GM18507 (cell line): ENCODE measurements at places on chromosomes 16 and 17.

- DNase-seq = no peak
These were observed 8.3 kb downstream of the SLC7A6 start for GRCh38 chr16:68272507-68273209.

DNA sequence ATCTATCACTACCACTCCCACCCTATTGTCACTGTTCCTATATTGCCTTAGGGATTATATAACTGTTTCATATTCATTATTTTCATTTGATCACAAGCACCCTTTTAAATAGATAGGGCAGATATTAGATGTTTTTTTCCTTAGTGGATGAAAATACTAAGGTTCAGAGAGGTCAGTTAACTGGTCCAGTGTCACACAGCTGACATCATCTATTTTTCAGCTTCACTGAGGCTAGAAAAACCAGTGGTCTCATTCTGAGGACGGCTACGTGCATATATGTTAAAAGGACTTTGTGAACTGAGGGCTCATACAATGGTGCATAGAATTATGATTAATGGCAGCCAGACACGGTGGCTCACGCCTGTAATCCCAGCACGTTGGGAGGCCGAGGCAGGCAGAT is 29.0 kb upstream of the RGS9 start:
- no peak for DNase-seq

DNA sequence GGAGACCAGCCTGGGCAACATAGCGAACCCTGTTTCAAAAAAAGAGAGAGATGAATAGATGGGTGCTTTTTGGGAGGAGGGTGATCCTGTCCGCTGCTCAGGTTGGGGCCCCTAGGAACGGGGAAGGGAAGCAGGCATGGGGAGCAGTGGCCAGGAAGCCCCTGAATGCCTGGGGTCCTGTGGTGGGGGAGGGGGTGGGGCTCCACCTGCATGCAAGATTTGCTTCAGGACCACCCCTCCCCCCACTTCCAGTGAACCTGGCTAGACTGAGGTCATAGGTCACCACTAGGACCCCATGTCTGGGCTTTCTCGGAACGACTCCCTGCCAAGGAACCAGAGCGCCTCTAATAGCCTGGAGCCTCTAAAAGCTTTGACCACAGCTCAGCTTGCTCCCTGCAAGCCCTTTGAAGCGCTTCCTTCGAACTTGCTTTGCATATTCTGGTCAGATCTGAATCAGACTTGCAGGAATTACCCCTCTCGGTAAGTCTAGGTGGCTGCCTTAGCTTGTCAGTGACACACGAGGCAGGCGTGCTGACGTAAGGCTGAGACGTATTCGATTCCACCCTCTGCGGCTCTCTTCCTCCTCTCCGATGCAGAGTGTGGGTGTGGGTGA is 3.7 kb downstream of the SOCS3 start:
- DNase-seq = no peak

- DNase-seq = no peak
These were observed 4.2 kb downstream of the MTSS2 start for GRCh38 chr16:70681382-70682238.

DNA sequence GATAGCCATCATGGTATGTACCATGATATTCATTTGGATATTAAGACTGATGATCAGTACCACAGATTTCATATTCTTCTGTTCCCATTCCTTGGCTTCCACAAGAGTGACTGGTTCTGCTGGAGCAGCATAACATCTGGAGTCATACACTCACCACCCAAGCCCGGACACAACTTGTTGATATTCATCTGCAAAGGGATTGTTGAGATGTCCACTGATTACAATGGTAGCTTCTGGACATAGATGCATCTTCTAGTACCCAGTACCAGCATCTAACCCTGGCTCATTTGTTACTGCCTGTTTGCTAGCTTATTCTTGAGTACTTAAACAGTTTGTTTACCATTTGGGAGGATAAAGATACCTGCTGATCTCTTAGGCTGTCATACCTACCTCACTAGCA is 235.7 kb upstream of the AXIN2 start:
- no peak for DNase-seq

- DNase-seq = no peak
These were observed 16.5 kb upstream of the SNN start for GRCh38 chr16:11651796-11652195.

DNA sequence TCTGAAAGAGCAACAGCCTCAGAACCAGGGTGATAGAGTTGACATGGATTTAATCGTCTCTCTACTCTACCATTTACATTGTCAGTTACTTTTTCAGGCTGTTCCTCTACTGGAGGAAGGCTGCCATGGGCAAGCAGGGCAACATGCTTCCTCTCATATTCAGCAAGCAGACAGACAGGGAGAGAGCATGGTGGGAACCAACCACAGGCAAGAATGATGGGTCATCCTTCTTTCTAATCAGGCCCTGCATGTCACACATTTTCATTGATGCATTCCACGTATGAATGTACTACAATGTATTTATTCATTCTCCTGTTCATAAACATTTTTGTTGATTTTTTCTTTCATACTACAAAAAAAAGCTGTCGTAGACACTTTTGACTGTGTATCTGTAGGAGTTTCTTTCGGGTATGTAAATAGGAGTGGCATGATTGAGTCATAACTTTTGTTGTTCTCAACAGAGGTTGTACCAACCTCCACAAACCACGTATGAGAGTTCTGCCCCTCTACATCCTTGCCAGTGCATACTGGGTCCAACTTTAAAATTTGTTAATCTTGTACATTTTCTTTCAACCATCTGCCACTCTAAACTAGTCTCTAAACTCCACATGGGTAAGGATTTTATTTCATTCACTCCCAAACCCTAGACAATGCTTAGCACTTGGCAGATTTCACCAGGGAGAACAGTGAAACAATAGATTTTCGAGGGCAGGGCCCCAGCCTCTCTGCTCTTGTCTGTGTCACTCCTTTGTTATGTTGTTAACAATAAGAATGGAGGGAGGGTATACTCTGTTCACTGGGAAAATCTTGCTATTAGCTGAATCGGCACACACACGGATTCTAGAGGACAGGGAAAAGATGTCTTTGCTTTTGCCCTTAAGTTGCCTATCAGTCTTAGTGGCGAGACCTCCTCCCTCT is 58.7 kb downstream of the CMC2 start:
- no peak for DNase-seq

GRCh38 chr17:9622961-9623360 is 22.4 kb upstream of the USP43 start:
- no peak for DNase-seq

DNA sequence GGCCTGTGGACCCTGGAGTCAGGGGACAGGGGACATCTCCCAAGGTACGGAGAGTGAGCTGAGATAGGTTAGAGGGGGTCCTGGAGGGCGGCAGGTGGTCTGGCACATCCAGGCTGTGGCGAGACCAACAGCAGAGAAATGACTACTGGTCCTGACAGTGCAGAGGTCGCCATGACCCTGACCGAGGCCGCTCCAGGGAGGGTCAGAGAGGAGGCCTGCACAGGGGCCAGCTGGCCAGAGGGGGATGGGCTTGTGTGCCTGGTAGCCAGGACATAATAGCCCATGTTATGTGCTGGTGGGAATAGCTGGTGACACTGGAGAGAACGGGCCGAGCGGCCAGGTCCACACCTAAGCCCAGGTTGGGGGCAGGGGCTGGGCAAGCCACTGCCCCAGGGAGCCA is 40.6 kb upstream of the ZC3H18 start:
- DNase-seq = no peak

- DNase-seq = no peak
These were observed 891.8 kb upstream of the SOX9 start for GRCh38 chr17:71229070-71229469.

- DNase-seq = no peak
These were observed 15.4 kb upstream of the RMI2 start for GRCh38 chr16:11329891-11330290.

DNA sequence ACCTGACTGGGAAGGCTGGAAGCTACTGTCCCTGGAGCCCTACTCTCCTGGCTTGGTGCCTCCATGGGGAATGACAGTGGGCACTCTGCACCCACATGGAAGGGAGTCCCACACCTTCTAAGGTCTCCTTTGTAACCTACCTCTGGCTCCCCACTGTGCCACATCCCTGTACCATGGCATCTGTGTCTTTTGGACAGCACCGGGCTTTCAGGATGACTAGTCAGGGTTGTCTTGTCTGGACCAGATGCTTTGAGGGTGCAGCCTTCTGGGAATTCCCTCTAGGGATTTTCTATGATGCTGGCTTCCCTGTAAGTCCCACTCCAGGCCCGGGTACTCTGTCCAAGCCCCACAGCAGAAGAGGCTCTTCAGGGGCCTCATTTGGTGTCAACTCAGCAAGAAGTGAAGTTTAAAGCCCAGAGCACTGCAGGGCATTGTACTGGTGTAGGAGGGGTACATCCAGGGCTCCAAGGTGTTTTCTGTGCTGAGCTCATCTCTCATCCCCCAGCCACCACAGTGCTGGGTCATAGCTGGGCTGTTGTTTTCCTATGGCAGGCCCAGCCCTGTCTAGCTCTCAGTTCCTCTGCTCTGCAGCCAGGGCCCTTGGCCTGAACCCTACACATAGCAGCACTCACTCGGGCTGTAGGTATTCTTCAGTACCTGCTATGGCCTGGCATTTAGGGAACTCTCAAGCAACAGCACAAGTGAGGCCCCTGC is 255.3 kb downstream of the CPPED1 start:
- DNase-seq = no peak

DNA sequence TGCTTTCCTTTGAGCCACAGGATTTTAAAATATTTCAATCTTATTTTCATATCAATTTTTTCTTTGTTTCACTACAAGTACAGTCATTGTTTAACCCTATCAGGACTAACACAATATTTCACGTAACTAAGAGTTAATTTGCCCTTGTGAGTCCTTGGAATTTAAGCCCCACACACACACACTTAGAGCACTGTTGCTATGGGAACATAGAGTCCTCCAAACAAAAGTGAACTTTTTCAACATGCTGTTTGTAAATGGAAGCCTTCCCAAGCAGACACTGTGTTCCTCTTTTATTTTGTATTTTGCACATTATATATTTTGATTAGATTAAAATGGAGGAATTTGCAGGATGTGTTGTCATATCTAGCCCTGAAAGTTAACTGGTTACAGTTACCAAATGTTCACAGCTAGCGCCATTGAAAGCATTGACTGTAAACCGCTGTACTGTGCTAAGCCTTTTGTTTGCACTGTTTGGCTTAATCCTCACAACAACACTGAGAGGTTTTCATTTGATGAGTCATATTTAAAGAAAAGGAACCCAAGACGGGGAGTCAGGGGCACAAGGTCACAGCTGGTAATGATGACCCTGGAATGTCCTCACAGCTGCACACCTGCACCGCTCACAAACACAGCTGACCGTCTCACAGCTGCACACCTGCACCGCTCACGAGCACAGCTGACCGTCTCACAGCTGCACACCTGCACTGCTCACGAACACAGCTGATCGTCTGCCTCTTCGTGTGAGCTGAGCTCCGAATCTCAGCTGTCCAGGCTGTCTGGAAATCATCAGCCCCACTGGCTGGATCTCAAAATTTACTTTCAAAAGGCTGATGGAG is 6.3 kb downstream of the HSBP1 start:
- DNase-seq = no peak

- no peak for DNase-seq
These were observed 4.3 kb upstream of the SGF29 start for GRCh38 chr16:28549301-28549899.

DNA sequence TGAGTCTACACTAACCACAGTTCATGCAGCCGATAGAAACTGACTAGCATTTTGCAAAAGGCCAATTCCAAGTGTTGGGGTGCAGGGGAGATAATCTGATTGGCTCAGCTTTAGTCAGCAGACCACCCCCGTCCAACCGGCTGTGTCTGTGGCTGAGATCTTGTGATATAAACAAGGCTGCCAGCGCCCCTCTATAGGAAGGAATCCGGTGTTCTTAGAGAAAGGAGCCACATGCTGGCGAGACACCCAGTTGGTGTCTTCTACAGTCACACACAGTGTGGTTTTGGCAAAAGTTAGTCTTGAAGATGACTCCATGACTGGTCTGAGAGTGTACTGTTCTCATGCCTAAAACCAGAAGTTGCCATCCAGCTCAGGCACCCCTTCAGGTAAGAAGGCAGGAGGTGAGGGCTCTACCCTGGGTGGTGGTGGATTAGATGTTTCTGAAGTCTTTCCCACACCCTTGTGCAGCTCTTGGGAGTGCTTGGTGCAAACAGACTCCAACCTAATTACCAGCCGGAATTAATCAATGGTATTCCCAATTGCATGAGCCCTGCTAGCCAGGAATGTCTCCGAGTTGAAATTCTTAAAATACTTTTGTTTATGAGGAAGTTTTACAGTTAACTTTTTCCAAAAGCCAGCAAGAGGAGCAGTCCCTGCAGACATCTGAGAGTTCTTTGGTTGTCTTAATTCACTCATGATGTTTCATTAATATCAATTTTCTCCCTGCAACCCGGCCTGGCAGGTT is 172.3 kb upstream of the IRX6 start:
- no peak for DNase-seq

GRCh38 chr16:13203725-13204124 is 302.3 kb downstream of the SHISA9 start:
- DNase-seq = no peak

GRCh38 chr16:49953090-49953489 is 71.9 kb upstream of the CNEP1R1 start:
- no peak for DNase-seq

- peak; percentile 42 for DNase-seq
These were observed at the start of gene TPPP3 for GRCh38 chr16:67393111-67393787. TPPP3 (minus strand) TSS chr16:67393498; CDS start chr16:67391111, 2,387 bp downstream.

- DNase-seq = no peak
These were observed 23.8 kb downstream of the TSC2 start for GRCh38 chr16:2071454-2072202.

DNA sequence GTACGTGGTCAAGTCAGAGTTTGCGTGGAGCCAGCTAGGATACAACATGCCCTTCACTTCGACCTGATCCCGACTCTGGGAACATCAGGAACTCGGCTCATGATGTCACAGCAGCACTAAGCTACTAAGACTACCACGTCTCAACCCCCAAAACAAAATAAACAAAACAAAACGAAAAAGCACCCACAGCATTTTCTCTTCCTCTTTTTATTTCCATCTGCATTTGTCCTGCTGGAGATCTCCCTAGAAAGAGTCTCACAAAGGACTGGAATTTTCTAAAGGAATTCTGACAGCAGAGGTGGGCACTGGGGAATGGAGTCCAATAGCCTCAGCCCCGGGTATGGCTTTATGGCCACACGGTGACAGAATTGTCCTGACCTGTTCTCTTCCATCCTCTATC is 196.6 kb downstream of the SALL1 start:
- DNase-seq = no peak

DNA sequence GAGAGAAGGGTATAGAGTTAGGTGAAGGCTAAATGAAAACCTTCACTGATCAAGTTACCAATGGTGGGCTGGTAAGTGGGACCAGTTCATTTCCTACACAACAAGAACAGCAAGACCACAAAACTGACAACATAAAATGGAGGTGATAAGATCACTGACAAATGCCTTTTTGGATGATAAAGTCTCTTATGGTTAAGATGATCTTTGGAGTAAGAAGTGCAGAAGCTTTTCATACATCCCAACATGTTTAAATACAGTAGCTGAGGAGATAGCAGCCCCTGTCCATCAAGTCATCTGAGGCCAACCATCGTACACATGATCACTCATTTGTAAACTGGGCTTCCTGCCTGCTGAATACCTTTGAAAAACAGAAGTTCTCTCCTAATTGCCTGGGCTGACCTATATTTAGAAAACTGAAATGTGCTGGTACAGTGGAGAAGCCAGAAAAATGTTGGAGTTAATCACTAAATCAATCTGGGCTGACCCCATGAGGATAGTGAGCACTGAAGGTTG is 259.0 kb upstream of the ZFHX3 start:
- DNase-seq = no peak

GRCh38 chr17:39562976-39563375 is 44.7 kb downstream of the NEUROD2 start:
- no peak for DNase-seq

GRCh38 chr16:67301080-67301782 is 21.9 kb downstream of the PLEKHG4 start:
- DNase-seq = no peak
